ENCODE measurements at places on chromosomes 2 and 18. TPM values are rescaled to one million over a fixed set of nuclear protein-coding genes. Genes with fewer than 3 reads are reported as not detected.

Gene TTC39C
- 40.1 TPM for total RNA-seq

DNA sequence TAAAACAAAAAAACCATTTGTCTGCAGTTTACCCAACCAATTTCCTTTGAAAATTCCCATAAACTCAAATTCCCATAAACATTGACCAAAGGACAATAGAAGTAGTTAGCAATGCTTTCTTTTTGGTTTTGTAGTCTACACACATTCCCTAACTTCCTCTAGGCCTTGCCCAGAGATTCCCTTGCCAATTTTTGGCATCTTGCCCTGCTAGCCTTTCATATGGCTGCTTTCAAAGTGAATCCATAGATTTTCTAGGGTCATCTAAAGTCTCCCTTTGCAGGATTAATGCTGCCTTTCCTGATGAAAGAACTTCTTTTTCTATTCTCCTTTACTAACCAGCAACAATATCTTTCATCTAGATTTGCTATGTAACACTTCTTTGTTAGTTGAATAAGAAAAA lies 33.4 kb downstream of the THSD7B start:
- DNase-seq: no peak

DNA sequence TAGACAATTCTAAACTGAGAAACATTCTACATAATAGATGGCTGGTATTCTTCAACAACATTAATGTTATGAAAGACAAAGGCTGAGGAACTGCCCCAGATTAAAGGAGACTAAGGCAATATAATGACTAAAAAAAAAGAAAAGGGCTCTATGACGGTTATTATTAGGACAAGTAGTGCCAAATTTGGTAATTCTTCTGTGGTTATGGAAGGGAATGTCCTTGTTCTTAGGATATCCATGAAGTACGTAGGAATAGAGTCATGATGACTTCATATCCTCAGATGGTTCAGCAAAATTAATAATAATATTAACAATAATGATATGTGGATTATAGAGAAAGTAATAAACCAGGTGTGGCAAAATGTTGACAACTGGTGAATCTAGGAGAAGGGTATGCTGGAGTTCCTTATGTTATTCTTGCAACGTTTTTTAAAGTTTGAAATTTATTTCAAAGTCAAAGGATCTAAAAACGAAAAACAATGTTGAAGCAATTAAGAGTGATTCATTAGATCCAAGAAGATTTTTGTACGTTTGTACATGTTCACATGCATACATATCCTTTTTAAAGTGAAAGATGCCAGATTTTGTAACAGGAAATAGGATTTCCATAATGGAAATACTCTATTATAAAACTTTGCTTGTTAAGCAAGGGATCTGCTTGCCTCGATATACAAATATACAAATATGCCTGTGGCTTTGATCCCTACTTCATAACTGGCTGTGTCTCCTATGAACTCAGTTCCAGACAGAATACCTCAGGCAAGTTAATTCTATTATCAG lies 27.7 kb upstream of the STRN start:
- no peak for DNase-seq

DNA sequence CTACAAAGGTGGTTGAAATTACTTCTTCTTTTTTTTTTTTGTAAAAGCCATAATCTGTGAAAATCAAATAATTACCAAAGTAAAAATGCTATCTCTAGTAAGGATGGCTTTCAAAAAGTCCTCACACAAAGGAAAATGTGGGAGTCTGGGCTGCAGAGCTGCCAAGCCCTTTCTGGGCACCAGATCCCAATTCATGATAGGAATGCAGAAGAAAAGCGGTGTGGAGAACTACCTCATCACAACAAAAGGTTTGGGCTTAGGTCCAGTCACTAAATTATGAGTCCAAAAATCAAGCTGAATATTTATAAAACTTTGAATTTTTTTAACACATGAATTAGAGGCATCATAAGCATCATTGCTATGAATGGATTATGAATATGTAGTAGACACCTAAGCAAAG lies 30.8 kb upstream of the EPHA4 start:
- DNase-seq: no peak

DNA sequence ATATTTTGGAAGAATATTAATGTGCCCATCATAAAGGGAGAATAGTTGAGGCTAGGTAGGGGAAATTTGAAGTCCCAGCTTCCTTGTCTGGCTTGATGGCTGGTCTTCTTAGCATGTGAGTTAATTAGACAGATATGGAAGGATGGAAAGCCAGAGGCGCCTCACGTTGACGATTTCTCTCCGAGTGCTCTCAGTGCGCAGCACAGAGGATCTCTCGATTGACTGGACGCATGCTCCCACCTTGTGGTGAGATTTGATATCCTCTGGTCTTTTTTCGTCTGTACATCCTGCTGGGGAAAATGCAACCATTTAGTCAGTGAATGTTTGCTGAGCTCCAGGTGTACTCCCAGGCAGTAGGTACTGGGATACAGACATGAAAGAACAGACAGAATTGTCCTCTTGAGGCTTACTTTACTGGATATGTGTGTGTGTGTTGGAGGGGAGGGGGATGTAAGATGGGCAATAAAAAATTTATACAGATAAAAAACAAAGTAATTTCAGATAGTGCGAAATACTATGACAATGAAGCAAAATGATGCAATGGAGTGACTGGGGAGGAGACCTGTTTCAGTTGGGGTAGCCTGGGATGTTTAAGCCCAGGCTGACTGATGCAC lies 66.9 kb upstream of the ZNG1B start:
- DNase-seq: peak; percentile 68
